ENCODE measurements at places on chromosomes 1 and 21. TPM values are rescaled to one million over a fixed set of nuclear protein-coding genes. Genes with fewer than 3 reads are reported as not detected.

Gene PDIK1L
- total RNA-seq, result 9.1 TPM

Gene TNNI3K
- total RNA-seq, result not detected

GRCh38 chr1:8065369-8065768 is 39.3 kb upstream of the ERRFI1 start:
- H3K27me3 ChIP-seq, result no peaks in the 10 kb centered on the region
- no peak overlapping the region for H3K4me3 ChIP-seq
- DNase-seq, result no peak
- H3K36me3 ChIP-seq, result no peaks in the 10 kb centered on the region
- H3K27ac ChIP-seq, result no peak overlapping the region
- H3K4me1 ChIP-seq, result peaks cover 15% of the 10 kb centered on the region

DNA sequence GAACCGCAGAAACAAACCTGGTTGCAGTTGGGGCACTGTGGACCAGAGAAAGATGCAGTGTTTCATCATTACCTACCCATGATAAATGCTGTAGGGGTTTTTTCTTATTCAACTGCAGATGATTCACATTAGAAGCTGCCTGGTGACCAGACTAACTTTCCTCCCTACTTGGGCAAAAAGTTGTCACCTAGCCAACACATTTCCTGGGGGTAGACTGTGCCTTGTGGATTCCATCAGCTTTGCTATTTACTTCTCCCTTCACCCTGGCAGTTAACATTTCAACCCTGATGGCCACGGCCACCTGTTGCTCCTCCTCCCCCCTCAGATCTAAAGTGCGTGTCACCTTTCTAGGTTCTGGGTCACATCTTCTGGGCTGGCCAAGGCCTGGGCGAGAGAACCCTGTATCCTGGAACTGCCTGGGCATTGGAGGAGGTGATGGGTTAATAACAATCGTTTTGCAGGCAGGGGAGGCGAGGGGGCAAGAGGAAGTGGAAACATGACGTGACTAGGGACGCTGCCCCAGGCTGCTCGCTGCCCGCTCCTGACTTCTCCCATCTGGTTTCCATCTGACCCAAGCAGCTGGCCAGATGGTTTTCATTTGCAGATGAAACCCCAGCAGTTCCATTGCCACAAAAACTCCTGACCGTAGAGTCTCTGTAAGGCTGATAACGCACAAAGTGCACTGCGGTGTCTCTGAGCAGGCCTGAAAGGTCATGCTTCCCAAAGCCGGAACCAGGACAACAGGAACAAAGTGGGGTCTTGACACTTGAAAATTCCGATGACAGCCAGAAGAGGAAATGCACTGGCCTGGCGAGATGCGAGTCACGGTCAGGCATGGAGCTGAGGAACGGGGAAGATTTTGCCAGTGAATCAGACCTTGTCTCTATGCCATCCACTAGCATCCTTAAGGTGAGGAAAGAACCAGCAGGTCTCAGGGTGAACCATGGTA is 36.6 kb downstream of the CAPZB start:
- H3K27me3 ChIP-seq, result no peaks in the 10 kb centered on the region
- no peak overlapping the region for H3K4me3 ChIP-seq
- H3K4me1 ChIP-seq, result peaks cover 86% of the 10 kb centered on the region
- peak overlapping the region; percentile 28 for H3K27ac ChIP-seq

Measured in SJSA1 (cell line).